NCI-H82 (cell line): ENCODE measurements at places on chromosomes 2 and 18.

DNA sequence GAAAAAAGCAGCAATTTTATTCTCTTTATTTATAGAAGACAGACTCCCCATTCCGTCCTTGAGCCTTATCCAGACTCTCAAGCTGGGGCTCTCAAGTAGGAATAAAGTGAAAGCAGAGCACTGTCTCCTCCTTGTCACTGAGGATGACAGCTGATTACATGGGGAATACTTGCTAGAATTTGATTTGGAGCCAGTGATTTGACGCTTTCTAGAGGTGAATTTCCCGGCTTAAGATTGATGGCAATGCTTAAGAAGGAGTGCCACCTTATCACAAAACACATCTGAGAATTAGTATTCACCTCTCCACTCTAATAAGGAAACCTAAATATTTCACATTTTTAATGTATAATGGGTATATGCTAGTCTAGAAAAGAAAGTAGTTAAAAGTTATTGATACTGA, 135.4 kb upstream of the SLC39A10 start:
- no peak for DNase-seq

DNA sequence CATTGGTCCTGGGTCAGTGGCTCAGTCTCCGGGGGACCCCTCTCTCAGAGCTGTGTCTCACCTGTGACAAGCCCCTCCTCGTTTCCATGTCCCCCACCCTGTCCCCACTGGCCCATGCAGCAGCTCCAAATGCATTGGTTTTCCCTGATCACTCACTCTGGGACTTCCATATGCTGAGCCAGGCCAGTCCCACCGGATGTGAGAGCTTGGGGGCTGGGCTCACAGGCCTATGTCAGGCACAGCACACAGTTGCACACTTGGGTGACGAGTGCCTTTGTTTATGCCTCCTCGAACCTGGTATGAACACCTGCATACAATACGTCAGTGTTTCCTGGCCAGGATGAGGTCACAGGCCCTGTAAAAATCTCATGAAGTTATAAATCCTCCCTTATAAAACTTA, 232.5 kb downstream of the TFCP2L1 start:
- DNase-seq, result no peak

DNA sequence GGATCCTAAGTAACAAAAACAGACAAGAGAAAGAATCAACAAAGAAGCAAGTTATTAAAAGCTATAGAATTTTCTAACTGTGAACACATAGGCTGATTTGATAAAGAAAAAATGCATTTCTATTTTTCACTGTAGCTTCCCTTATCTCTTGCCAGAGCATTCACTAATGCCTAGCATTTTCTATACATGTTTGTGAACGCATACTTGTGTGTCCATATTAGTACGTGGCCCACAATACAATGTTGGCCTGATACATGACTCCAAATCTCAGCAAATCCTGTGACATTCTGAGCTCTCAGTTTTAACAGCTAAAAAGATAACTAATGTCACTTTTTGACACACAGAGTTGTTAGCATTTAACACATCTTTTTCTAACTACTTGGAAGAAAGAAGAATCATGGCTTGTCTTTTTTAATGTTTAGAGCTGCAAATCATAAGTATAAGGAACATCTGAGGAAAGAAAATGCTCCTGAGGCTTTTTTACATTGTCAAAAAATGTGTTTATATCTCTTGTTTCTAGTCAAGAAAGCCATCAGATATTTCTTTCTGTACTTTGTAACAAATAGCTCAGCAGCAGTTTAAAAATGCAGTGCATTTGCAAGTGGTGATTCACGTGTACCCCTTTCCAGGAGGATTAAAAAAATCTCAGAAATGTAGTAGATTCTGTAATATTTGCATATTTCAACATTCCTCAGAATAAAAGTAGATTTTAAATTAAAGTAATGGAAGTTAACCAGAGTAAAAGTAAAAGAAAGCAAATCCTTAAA, 1646.8 kb upstream of the TMEFF2 start:
- DNase-seq, result no peak

DNA sequence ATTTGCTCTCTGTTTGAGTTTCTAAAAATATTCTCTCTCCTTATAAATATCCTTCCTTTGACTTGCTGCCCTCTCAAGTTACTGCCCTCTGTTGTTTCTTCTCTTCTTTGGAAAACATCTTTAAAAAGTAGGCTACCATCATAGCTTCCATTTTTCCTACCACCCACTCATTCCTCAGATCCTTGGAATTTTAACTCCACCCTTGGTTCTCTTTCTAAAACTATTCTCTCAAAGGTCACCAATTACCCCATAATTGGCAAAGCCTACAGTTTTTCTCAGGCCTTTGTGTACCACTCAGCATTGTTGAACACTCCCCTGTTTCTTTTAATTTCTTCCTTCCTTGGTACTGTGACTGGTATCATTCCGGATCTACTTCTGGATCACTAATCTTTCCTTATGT, 43.0 kb upstream of the ITGAV start:
- no peak for DNase-seq

DNA sequence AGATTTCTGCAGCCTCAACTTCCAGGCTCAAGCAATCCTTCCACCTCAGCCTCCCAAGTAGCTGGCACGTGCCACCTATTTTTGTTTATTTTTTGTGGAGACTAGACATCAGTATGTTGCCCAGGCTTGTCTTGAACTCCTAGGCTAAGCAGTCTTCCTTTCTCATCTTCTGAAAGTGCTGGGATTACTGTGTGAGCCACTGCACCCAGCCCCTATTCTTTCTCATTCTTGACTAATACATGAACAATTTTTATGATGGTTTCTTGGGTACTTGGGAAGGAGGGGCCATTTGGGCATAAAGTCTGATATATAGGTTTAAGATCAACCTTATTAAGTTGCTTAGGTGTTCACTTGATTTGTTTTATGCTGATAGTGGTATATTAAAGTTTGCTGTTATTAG, 26.2 kb downstream of the EPC2 start:
- no peak for DNase-seq

GRCh38 chr2:16855183-16855582, 189.5 kb upstream of the CYRIA start:
- DNase-seq, result no peak

GRCh38 chr2:2567776-2568175, 236.7 kb upstream of the MYT1L start:
- DNase-seq, result no peak

GRCh38 chr18:3651266-3651665, 201.3 kb downstream of the TGIF1 start:
- DNase-seq, result peak; percentile 16

DNA sequence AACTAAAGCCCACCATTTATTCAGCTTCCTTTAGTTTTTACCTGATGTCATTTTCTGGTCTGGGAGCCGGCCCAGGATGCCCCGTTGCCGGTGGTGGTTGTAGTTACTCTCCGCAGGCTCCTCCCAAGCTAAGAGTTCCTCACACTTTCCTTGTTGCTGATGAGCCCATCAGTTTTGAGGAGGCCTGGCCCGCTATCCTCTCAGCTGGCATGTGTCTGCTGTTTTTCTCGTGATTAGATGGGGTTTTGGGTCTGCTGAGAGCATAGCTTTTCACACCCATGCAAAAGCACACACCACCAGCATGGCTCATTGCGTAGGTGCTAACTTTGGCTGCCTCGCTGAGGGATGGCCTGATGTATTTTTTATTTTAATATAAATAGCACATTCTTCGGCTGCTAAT, 72.1 kb downstream of the PSMG2 start:
- DNase-seq, result no peak

- DNase-seq, result peak; percentile 9
These were observed 21.2 kb downstream of the SCG2 start for GRCh38 chr2:223580951-223581350.
